ENCODE measurements at places on chromosomes 1 and 21.

GRCh38 chr1:19484798-19485361 lies 459 bp downstream of the CAPZB start:
- peak; percentile 42 for DNase-seq

GRCh38 chr1:153231785-153232184 lies 14.4 kb downstream of the PRR9 start:
- DNase-seq = no peak

GRCh38 chr1:89870998-89871397 lies 50.2 kb downstream of the LRRC8D start:
- peak; percentile 39 for DNase-seq

DNA sequence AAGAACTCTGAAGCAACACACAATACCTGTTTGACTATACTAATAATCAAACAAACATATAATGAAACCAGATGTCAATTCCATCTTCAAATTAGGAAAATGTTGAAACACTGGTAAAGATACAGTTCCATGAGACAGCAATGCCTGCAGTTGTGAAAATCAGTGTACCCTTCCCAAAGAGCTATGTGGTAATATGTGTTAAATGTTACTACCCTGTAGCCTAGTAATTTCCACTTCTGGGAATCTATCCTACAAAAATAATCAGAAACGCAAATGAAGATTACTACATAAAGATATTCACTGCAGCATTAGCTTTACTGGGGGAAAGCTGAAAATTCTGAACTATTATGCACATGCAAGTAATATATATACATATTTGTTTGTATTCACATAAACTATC lies 16.9 kb downstream of the GLIS1 start:
- peak; percentile 30 for DNase-seq

- DNase-seq = peak; percentile 96
These were observed 172.6 kb downstream of the PLA2G4A start for GRCh38 chr1:187001198-187001889.
